Posterior vena cava (tissue), 2 donors: ENCODE measurements at places on chromosomes 1 and 21. TPM values are rescaled to one million over a fixed set of nuclear protein-coding genes. Genes with fewer than 3 reads are reported as not detected.

NPHS2 gene
- not detected for total RNA-seq

SLC6A17 gene
- total RNA-seq, result 1.8 TPM

DNA sequence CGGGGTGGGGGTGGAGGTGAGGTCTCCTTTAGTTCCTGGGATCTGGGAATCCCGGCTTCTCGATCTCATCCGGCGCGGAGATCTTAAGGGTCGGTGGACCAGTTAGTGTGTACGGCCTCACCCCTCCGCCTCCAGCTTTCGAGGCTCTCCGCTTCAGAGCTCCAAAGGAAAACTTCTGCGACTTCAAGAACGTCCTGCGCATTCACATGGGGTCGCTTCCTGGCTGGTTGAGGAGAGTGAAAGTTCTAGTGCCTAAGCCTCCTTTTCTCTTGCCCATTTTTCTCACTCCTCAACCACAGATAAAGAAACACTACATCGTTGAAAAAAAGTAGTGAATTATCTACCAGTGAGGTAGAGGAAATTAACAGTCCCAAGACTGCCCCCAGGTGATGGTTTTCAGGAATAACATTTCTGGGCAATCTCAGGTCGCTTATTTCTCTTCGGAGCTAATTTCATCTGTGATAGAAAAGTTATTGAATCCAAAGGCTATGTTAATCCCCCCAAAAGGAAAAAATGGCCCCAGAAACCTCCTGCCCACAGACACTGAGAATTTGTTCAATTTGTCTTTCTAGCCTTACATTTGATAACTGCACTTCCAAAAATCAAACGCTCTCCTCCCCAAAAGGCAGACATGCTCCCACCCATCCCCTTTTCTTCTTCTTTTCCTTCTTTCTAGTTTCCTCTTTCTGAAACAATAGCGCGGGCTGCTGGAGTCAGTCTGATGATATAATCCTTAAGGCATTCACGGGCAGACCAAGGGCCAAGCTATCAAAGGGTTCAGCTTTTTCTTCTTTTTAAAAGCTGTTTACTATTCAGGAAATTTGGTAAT lies 20.6 kb upstream of the TBX15 start:
- peak; percentile 26 for DNase-seq

GRCh38 chr1:184221087-184221486 lies 165.7 kb upstream of the C1orf21 start:
- no peak for DNase-seq

DNA sequence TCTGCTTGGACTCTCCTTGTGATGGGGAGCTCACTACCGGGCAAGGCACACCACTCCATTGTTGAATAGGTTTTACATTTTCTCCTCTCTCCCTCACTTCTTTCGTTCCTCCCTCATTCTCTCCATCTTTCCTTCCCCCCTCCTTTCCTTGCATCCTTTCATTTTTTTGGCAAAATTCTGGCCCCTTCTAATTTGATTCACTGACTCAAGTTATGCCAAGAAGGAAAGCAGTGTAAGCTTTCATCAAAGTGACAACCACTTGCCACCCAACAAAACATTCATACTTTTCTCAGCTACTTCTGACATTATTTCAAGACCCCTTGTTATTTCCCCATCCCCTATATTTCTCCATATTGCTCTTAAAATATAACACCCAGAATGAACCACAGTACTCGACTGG lies 68.4 kb downstream of the CACNA1E start:
- no peak for DNase-seq

DNA sequence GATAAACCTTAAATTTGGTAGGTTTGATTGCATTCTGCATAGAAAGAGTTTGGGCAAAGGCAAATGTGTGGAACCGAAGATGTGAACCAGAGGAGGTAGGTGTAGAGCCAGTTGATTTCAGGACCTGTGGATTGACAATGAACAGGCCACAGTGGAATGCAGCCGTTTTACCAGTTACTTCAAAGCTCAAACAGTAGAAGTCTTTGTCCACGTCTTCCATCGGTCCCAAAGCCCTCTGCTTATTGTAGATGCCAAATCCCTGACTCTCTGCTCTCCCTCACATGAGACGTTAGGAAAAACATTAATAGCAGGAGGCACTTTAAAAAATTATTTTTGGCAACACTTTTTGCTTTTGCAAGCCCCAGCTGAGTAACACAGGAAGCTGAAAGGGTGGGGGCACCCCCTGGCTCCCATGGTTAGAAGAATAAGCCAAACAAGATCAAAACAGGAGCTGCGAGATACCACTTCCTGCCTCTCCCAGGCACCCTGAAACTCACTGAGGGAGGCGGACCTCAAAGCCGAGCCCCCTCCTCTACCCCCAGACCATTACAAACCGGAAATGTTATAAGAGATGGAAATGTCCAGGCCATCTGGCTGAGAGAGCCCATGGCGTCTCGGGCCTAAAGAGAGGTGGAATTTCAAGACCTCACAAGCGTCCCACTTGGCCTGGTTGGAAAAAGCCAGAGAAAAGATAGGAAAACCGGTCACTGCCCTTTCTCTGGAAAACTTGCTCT lies 13.5 kb downstream of the TRAF3IP3 start:
- peak; percentile 90 for DNase-seq
